ENCODE measurements at places on chromosomes 2 and 18.

DNA sequence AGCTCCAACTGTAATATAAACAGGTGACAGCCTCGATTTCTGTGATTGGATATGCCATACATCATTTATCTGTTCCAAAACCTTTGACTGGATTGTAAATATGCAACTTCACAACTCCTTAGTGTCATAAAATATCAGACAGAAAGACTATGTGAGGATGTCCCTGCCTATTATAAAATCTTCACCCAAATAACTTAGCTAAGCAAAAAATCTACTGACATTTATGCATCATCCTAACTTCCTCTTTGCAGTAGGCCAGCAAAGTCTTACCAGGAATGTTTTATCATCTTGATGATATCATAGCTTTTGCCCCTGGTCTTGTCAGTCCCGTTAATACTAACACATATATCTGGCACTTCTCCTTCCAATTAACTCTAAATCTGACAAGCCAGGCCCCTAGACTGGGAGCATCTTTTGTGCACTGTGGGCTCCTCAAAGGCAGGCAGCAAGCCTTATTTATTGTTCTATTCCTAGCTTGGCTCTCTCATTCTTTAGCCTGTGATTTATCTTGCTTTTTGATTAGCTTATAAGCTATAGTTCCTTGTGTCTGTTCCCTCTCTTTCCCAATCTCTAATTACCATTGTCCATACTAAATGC is 356.5 kb upstream of the HNMT start:
- no peak for DNase-seq

- DNase-seq = peak; percentile 26
Observed at GRCh38 chr2:98664323-98664722, 55.9 kb downstream of the UNC50 start.

DNA sequence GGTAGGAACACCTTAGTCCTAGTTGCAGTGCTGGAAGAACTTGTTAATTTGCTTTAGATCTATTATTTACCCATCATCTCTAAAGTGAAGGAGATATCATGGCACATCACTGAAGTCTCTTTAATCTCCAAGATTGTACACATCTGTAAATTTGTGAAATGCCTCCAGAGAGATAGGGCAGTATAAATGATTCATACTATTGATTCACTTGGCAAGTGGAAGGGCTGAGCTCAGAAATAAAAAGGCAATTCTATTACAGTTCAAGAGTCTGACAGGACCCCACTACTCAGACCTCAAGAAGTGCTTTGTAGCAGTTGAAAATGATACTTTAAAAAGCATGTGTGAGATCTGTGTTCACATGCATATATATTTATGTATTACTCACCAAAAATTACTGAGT is 489.3 kb downstream of the DCC start:
- DNase-seq = no peak

DNA sequence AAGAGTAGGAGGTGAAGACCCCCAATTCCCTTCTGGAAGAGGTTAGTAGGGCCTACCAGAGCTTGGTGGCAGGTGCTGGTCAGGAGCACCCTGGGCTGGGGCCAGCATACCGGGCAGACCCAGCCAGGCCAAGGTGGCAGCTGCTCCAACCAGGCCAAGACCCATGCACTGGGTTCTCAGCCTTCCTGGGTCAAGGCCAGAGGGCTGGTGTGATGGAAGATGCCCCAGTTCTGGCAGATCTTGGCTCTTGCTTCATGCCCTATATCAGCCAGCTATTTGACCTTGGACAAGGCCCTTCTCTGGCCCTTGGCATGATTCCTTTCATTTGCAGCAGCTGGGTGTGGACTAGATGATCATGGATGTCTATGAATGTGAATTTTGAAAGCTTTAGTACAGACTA is 57.7 kb downstream of the PRKCE start:
- no peak for DNase-seq

DNA sequence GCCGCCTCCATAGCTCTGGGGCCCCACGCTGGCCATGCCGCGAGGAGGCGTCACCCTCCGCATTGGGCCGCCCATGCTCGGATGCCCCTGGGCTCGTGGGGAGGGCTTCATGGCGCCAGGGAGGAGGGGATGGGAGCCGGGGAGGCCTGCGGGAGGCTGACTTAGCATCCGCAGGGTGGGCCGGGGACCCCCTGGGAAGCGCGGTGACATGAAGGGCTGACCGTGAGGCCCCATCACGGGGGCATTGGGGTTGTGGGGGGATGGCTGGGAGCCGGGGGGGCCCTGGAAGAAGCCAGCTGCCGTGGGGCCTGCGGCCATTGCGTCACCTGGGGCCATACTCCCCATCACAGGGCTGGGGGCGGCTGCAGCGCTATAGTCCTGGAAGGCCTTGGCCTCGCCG is 26.0 kb upstream of the ANKRD62 start:
- no peak for DNase-seq

DNA sequence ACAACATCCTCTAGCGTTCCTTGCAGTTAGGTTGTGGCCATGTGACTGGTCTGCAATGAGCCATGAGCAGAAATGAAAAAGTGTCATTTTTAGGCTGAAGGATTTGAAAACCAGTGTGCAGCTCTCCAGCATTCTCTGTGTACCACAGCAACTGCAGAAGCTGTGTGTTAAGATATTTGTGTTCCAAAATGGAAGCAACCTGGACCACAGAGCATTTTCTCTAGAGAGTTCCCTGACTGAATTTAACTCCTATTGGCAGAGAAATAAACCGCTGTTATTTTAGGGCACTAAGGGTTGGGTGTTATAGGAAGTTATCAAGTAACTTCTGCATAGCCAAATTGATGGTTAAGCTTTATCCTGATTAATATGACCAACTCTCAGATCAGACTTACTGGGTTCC is 257.2 kb upstream of the THUMPD2 start:
- DNase-seq = no peak

DNA sequence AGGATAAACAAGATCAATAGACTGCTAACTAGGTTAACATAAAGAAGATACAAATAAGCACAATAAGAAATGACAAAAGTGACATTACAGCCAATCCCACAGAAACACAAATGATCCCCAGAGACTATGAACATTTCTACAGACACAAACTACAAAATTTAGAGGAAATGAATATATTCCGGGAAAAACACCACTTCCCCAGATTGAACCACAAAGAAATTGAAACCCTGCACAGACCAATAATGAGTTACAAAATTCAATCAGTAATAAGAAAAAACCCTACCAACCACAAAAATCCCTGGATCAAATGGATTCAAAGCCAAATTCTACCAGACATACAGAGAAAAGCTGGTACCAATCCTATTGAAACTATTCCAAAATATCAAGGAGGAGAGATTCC is 232.4 kb upstream of the RBMS1 start:
- DNase-seq = no peak

GRCh38 chr18:58447402-58448095 is 181.3 kb downstream of the ALPK2 start:
- DNase-seq = no peak

GRCh38 chr2:101368376-101368775 is 18.9 kb downstream of the CREG2 start:
- DNase-seq = no peak

DNA sequence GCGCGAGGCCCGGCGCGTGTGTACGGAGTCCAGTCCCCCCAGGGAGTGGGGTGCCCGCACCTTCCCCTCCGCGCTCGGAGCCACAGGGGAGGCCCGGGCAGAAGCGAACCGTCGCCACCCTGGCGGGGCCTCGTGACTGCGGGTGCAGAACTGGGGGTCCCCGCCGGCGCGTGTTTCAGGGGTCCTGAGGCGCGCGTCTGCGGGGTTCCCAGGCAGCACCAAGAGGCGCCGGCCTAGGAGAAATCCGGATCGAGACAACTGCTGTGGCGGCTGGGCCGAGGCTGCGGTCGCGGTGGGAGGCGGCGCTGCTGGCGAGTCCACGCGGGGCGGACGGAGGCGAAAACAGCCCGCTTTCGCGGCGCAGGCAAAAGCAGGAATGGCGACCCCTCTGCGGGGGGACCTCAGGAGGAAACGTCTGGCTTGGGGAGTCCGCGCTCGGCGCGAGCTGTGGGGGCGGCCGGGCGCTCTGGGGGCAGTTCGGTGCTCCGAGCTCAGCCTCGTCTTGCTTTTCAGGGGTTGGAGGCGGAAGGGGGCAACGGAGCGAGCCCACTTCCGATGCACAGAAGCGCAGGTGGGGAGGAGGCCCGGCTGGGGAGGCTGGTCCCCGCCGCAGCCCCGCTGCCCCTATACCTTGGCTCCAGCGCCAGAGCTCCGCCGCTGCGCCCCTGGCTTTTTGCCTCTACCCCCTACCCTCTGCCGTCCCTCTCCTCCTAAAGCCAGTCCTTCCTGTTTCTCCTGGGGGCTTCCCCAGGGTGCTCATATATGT is 81.5 kb upstream of the LDLRAD4 start:
- peak; percentile 4 for DNase-seq

GRCh38 chr2:68385220-68385906 is 20.3 kb downstream of the PLEK start:
- no peak for DNase-seq

DNA sequence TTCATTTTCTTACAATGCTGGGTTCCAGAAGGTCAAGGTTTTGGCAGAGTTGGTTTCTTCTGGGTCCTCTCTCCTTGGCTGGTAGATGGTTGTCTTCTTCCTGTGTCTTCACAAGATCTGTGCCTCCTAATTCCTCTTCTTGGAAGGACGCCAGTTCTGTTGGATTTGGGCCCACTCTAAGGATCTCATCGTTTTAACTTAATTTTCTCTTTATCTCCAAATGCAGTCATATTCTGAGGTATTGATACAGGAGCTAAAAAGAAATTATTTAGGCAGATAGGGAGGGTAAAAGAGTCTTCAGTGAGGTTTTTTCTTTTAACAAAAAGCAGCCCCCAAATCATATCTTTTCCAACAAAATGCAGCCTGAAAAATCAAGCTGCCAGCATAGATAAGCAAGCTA is 998.4 kb downstream of the SOCS6 start:
- no peak for DNase-seq

GRCh38 chr2:231160701-231161100 is 35.9 kb upstream of the HTR2B start:
- DNase-seq = no peak

- DNase-seq = no peak
Observed at GRCh38 chr2:156156580-156156979, 175.9 kb downstream of the NR4A2 start.

DNA sequence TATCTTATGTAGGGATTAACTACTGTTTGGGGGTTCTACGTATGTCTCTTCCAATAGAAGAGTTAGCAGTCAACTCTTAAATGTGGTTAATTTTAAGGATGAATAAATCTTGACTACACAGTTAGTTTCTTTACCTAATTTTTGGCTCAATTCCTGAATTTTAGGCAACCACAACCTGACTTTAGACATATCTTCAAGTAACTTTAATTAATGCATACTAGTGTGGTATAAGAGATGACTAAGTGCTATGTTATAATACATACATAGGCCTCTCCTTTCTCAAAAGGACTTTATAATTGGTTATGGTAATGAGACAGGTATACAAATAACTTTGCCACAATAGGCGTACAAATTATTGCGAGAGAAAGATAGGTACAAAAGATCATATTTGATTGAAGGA is 312.0 kb downstream of the IRS1 start:
- DNase-seq = no peak

DNA sequence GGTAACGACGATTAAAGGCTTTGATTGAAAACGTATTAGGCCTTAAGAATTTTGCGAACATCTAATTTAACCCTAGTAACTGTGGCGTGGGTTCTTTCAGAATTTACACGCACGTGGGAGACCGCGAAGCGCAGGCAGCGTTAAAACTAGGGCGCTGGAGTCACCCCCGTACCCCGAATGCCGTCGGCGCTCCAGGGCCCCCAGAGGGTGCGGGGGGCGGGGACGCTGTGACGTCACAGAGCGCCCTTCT is 673 bp upstream of the SMCHD1 start:
- peak; percentile 72 for DNase-seq

DNA sequence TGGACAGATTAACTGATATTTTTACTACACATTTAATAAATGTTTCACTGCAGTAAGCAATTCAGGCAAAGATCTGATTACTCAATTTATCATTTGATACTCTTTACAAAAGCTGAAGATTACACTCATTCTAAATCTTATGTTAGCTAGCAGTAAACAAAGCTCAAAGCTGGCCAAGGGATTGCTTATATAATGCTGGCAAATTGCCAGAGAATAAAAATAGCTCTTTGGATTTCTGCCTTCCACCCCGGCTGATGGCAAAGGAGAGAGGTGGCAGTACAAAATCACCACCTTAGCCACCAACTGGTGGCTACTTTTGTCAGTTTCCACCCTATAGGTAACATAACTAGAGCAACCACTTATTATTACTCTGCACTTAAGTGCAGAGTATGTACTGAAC is 320.5 kb downstream of the FSIP2 start:
- DNase-seq = no peak

GRCh38 chr2:220946552-220946951 is 625.6 kb downstream of the EPHA4 start:
- no peak for DNase-seq

GRCh38 chr2:65177751-65178442 is 48.0 kb upstream of the RAB1A start:
- DNase-seq = no peak

DNA sequence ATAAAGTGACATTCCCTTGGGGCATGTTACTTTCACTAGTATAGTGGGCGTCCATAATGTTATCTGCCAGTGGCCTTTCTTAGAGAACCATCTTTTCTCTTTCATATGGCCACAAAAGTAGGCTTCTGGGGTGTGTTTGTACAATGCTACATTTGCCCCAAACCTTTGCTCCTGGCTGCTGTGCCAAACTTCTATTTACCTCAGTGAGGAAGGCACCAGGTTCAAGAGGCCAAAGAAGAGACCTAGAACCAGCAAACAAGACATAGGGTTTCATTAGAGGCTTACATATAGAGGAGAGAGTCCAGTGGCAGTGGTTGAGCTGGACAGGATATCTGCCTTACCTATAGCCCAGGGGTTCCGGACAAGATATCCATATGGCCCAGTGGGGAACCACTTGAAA is 48.5 kb downstream of the CPO start:
- DNase-seq = no peak

- DNase-seq = no peak
Observed at GRCh38 chr2:88608184-88608583, 19.1 kb downstream of the EIF2AK3 start.

GRCh38 chr2:56709181-56709580 is 525.4 kb downstream of the CCDC85A start:
- no peak for DNase-seq

DNA sequence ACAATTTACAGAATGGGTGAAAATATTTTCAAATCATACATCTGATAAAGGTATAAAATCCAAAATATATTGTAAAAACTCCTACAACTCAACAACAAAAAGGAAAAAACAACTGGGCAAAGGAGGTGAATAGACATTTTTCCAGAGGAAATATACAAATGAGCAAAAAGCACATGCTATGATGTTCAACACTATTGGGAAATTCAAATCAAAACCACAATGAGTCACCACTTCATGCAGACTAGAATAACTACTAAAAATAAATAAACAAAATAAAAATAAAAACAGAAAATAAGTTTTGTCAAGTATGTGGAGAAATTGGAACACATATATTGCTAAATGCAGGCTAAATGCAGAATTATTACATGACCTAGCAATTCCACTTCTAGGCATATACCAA is 120.9 kb downstream of the FSIP2 start:
- no peak for DNase-seq

GRCh38 chr2:232363784-232364615 is 14.6 kb upstream of the ALPP start:
- DNase-seq = no peak

GRCh38 chr2:56192664-56193305 is 9.0 kb downstream of the CCDC85A start:
- no peak for DNase-seq

- no peak for DNase-seq
Observed at GRCh38 chr2:85589982-85590791, 5.4 kb upstream of the RNF181 start.

GRCh38 chr2:157833721-157834120 is 42.4 kb downstream of the ACVR1 start:
- DNase-seq = no peak
